Right hindlimb (tissue), 1 donor: ENCODE measurements at places on chromosomes 6 and 20.

DNA sequence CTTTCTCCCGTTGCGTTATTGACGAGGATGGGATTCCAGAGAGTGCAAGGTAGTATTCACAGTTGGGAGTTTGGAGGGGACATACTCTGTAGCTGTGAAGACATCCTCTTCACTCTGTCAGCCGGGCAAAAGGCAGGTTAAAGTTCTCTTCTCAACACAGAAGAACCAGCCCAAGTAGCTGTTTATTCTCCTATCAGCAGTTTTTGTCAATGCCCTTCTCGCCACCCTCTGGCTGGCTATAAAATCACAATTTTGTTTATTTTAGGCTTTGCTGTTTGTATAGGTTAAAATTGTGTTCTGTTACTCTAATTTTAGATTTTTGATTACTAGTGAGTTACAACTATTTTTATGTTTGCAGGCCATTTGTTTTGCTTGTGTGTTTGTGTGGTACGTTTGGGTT is 37.9 kb upstream of the MAS1 start:
- no peak for DNase-seq

DNA sequence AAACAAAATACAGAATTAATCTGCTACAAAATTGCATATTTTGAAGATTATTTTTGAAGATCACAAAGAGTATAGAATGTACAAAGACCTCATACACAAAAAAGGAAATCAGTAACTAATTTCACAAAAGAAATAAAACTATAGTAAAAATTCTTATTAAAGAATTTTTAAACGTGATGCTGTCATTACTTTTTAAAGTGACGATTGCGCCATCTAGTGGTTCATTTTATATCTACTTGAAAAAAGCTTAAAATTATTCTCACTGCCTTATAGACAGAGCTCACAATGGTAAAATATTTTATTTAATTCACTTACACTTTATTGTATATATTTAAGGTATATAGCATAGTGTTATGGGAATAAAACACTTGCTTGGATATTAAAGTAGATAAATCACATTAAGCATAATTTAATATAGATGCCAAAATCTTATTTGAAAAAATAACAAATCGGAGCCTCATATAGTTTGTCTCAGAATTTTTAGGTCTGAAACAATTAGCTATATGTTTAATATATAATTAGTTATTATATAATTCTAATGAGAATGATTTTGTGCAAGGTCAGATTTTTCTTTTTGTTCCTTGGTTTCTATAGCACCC is 128.8 kb downstream of the PHF3 start:
- DNase-seq = no peak

- no peak for DNase-seq
These were observed 8.9 kb downstream of the GSS start for GRCh38 chr20:34946661-34947060.

DNA sequence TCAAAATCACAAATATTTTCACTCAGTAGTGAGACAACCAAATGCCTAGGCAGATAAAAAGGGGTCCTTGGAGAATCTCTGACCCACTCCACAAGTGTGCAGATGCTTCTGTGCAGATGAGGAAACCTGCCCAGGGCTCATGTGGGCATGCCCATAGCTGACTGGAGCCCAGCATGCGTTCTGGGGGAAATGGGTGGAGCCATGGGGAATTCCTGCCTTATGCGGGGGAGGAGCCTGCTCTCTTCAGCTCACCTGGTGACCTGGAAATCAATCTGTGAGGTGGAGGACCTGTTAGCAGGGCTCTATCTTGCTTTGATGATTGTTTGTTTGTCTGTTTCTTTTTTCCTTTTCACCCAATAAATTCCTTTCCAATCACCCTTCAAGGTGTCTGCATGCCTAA is 23.4 kb upstream of the PLN start:
- no peak for DNase-seq

DNA sequence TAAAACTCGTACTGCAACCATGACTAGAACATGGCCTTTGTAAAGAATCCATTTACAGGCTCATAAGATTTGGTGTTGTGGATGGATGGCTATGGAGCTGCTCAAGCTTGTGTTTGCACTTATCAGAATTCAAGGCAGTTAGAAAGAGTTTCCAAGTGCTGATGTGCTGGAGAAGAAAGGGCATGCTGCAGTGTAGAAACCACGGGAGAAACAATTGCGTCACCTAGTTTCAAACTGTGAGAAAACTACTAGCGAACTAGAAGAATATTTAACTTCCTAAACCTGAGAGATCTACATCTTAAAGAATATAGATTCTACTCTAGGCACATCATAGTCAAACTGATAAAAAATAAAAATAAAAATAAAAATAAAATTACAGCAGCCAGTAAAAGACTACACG is 116.2 kb downstream of the SGK1 start:
- no peak for DNase-seq

GRCh38 chr6:159047891-159048685 is 3.3 kb upstream of the TAGAP start:
- DNase-seq = no peak

DNA sequence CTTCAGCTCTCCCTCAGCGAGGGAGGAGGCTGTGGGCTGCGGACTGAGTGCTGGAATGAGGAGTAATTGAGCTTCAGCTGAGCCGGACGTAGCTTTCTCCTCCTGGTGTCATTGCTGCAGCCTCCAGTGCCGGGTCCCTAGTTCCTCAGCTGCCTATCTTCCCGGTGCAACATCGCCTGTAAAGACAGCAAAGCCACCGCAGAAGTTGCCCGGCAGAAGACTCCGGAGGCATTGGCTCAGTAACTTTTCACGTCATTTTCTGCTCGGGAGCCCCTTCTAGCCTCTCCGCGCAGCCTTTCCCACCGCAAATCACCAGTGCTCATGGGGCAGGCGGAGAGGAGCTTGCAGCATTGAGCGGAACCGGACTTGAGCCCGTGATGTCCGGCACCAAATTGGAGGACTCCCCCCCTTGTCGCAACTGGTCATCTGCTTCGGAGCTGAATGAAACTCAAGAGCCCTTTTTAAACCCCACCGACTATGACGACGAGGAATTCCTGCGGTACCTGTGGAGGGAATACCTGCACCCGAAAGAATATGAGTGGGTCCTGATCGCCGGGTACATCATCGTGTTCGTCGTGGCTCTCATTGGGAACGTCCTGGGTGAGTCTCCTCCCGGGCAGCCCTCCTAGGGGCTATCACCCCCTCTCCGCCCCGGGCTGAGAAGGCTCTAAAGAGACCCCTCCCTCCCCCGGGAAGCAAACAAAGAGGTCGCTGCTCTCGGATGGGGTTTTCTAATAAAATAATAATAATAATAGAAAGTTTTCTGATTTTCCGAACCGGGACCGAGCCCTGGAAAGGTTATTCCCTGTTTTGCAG is at the start of gene HCRTR2:
TSS of gene HCRTR2 (plus strand) at position 305 of the 816 bp plus-strand sequence. CDS start at position 378, 73 bp downstream.
- DNase-seq = peak; percentile 18

DNA sequence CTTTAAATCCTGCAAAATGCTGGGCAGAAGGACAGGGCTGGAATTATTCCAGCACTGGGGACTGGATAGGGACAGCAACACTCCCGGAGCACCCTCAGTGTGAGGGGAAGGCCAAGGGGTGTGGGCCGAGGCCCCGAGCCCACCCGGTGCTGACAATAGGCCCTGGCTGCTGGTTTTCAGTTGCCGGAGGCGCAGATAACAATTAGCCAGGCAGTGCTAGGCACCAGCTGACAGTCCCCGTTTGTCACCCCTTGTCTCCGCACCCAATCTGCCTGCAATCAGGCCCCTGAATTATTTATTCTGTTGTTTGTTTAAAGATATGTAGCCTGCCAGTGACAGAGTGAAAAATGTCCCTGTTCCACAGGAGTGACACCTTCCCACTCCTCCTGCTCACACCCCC is 120.0 kb downstream of the GRM4 start:
- no peak for DNase-seq

- no peak for DNase-seq
These were observed 113.9 kb downstream of the PRDM1 start for GRCh38 chr6:106199998-106200397.

DNA sequence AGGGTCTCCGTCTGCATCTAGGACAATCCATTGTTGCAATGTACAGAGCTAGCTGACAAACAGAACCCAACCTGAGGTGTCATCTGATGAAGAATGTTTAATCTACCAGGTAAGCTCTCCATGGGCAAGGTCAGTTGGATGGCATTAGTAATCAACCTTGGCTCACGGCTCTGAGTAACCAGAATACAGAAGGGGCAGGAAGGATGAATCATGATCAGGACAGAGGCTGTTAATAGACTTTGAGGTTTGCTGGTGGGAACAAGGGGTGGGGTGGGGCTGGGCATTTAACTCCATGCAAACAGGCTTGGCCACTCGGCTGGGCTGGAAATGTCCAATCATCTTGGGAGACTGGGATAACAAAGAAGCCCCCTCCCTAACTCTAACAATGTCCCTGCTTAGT is 77.1 kb upstream of the MRPS10 start:
- DNase-seq = no peak
